Activated naive CD4-positive, alpha-beta T cell treated with anti-CD3 and anti-CD28 coated beads, Interleukin-2, amount 50 U/mL, for 72 hours (primary cell): ENCODE measurements at places on chromosomes 6 and 20. TPM values are rescaled to one million over a fixed set of nuclear protein-coding genes. Genes with fewer than 3 reads are reported as not detected.

DNA sequence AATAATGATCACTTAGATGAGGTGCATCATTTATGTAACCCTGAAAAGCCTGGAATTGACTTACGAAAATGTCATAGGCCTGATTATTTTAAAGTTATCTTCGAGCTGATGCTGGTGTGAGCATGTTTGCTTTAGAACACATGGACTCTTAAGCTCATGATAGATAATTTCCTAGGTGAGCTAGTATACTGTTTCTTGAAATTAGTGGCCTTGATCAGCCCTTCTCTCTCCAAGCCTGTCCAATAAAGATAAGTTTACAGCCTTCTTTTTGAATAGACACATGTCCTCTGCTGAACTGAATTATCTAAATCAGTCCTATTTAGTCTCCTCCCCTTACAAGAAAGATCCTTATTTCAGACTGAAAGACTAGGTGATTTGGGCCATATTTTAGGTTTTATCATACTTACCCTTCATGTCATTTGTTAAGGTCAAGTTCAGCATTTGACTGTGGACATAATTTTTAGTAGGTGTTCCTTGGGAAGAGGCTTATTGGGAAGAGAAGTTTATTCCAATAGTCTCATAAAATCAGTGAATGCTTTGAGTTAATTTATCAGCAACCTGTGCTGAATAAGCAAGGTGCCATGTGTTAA, 15.3 kb downstream of the FOXO3 start:
- no peak for DNase-seq

DNA sequence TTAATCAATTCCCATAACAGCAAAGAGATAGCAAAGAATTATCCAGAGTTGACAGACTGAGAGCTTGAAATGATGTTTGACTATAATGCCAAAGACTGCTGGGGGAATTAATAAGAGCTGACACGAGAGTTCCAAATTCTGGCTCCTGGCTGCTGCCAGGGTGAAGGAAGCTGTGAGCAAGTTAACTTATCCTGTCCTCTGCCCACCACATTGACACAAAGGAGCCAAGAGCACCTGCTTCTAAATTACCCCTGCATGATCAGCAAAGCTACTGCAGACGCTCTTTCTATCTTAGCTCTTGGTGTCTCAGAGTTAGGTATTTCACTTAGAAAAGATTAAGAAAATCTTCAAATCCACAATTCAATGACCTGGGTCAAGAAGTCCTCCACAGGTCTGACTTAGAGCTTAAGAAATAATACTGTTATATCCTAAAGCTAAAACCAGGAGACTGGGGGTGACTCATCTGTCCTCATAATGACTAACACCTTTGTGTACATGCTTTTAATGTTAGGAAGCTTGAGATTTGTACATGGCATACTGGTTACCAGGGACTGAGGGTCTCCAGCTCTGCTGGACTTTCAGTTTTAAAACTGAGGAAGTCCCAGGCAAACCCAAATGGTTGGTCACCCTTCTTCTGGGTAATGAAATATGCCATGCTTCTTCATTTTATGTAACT, 13.2 kb upstream of the FRK start:
- no peak for DNase-seq

DNA sequence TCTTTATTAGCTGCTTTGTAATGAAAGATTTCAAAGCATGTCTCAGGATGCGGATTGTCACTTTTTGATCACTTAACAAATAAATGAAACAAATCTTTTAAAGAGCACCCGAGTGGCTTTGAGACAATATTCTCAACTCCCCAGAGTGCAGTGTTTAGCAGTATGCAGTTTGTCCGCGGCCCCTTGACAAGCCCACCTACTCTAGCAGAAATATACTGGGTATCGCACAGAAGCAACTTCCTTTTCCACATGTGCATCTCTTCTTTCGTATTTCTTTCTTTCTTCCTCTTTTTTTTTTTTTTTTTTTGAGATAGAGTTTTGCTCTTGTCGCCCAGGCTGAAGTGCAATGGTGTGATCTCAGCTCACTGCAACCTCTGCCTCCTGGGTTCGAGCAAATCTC, 84.5 kb upstream of the FAM184A start:
- no peak for DNase-seq

DNA sequence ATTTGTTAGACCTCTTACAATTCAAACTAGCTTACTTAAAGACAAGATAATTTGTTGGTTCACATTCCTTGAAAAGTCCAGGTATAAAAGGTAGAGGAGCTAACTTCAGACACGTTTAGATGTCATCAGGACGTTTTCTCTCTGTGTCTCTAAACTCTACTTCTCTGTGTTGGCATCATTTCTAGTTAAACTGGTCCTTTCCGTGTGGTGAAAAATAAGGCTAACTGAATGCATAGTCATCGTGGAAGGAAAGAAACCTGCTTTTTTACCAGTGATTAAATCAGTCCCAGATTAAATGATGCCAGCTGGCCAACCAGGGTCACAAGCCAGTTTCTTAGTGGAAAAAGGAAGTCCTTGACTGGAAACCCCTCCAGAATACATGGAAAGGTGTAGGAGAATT, 168.4 kb upstream of the AHI1 start:
- DNase-seq: no peak

DNA sequence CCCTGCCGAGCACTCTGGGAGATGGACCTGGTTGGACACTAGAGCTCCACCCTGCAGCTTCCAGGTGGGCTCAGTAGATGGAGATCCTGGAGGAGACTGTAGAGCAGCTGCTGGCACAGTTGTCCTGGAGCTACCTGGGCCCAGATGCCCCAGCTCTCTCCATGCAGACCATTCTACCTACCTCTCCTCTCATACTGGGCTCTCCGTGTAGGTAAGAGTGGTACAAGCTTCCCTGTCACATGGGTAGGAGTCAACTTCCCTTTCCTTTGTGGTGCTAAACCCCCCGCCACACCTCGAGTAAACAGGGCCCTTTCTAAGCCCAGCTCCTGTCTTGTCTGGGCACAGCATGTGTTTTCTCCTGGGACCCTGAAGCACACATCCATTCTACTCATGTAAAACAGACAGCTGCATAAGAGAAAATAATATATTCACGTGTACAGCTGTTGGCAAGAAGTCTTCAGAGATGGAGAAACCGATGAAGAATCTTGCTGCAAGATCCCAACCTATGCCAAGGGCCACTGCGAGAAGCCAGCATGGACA, 108.1 kb upstream of the DUSP22 start:
- DNase-seq: no peak

GRCh38 chr20:8661229-8661952, 407.5 kb upstream of the PLCB4 start:
- no peak for DNase-seq

- no peak for DNase-seq
Measured at GRCh38 chr6:157432892-157433265, 51.9 kb downstream of the ZDHHC14 start.

DNA sequence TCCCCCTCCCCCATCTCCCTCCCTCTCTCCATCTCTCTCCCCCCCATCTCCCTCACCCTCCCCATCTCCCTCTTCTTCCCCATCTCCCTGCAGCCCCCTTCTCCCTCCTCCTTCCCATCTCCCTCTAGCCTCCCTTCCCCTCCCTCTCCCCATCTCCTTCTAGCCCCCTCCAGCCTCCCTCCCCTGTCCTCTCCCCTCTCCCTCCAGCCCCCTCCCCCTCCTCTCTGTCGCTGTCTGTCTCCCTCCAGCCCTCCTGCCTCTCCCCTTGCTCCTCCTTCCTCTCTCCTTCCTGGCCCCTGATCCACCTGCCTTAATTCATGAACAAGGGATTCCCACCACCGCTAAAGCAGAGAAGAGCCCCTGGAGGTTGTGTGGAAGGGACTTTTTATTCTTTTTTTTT, 26.9 kb upstream of the CHMP4B start:
- no peak for DNase-seq

- DNase-seq: peak; percentile 54
Measured at GRCh38 chr6:168355716-168356522, 36.3 kb upstream of the DACT2 start.

DNA sequence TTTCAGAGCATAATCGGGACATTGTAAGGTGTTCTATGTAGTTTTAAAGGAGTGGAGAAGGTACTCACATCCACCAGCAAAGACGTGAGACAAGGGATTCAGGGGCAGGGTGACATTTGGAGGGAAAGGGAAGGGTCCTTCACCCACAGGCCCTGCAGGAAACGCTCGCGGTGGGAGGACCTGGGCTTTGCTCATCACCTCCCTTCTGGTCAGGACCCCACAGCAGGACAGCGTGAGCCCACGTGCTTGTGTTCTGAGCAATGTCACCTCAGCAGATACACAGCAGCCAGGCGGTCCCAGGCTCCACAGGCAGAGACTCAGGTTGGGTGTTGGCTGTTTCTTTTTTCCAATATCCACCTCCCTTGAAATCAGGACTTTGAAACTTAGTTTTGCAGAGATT, 27.5 kb downstream of the DLL1 start:
- no peak for DNase-seq

GRCh38 chr6:108650781-108651180, 90.1 kb downstream of the FOXO3 start:
- no peak for DNase-seq

DNA sequence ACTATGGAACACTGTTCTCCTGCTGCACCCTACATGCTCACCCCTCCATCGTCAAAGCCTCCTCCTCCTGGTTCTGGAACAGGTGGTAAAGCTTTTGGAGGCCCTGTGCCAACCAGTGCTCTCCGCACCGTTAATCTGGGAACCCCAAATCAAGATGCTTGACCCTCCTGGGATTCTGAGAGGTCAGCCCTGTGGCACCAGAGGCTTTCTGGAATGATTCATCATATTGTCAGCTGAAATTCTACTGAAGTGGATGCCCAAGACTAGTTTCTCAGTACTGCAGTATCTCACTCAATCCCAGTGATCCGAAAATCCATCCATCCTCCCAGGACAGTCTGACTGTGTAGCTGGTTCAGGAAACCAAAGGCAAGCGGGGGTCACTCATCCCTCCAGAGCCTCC, 92.7 kb downstream of the TRERF1 start:
- DNase-seq: no peak

- DNase-seq: no peak
Measured at GRCh38 chr6:56364431-56364826, 117.0 kb upstream of the COL21A1 start.

DNA sequence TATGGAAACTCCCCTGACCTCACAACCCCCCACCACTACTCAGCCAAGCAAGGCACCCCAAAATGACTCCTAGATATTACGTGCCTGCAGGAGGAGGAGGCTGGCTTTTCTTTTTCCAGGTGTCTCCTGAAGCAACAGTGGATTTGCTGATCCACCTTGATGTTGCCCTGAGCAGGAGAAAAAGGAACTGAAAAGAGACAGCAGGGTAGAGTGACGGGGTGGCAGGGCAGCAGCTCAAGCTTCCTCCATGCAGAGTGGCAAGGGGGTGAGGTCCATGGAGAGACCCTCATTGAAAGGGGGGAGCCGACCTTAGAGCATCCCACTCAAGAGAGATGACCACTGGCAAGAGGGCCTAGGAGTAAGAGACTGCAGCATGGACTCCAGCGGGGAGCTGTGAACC, 112.0 kb upstream of the SIRPA start:
- no peak for DNase-seq

GRCh38 chr20:846894-847278, 13.4 kb downstream of the FAM110A start:
- DNase-seq: no peak

- DNase-seq: no peak
Measured at GRCh38 chr6:16676978-16677377, 84.3 kb downstream of the ATXN1 start.

DNA sequence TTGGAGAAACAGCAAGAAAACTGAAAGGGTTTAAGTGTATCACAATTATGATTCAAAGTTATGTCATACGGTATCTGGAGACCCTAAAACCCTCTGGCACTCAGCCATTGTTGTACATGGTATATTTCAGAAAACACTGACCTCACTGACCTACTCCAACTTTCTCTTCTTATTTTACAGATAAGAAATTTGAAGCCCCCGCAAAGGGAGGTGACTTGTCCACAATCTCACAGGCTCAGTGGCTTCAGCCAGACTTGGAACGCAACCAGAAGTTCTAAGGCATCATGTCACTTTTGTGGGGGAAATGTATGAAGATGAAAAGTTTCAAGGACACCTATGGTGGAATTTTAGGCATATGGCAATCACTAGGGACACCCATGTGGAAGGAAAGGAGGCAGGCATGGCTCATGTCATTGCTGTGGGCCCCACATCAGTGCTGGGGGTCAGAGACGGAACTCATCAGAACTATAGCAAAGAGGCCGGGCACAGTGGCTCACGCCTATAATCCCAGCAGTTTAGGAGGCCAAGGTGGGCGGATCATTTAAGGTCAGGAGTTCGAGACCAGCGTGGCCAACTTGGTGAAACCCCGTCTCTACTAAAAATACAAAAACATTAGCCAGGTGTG, 5.2 kb upstream of the TRIB3 start:
- no peak for DNase-seq

DNA sequence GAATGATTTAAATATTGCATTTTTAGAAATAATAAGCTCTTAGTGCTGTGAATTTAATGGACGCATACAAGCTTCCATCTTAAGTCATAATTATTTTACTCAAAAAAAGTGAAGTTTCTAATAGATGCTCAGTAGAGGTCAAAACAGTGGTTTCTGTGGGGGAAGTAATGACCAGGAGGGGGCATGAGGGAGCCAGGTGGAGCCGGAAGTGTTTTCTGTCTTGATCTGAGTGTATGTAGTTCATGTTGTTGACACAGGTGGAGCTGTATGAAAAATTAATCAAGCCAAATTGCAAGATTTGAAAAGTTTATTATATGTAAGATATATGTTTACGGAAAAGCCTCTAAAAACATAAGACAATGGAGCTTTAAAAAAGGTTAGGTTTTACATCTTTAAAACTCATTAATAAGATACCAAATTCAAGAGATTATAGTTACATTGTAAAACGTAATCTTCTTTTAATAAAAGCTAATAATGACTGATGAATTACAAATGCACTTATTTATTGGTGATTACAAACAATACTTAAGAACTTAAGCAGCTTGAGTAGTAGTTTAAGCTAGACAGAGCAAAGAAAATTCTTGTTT, 68.0 kb downstream of the PLAGL1 start:
- DNase-seq: peak; percentile 61

- no peak for DNase-seq
Measured at GRCh38 chr6:100115407-100116101, 121.5 kb upstream of the MCHR2 start.

- no peak for DNase-seq
Measured at GRCh38 chr6:33633084-33633461, 12.0 kb downstream of the ITPR3 start.

The CST5 gene
- total RNA-seq: not detected

The ZC3H12D gene
- total RNA-seq: 186 TPM

The TMEM200A gene
- total RNA-seq: 0.35 TPM

The ATP6V1G2 gene
- total RNA-seq: 4.1 TPM

The RBBP8NL gene
- not detected for total RNA-seq

The PRR18 gene
- total RNA-seq: not detected

The SLC35F1 gene
- total RNA-seq: not detected

The IER3 gene
- 279 TPM for total RNA-seq

The CRISP3 gene
- total RNA-seq: not detected

The CYP39A1 gene
- not detected for total RNA-seq

The HM13 gene
- 124 TPM for total RNA-seq

The FNDC1 gene
- total RNA-seq: 0.12 TPM

The IL17A gene
- total RNA-seq: 1.3 TPM

The TP53TG5 gene
- 0.45 TPM for total RNA-seq

The TUBB2B gene
- total RNA-seq: not detected

The C20orf202 gene
- total RNA-seq: 0.55 TPM

The BPIFB1 gene
- not detected for total RNA-seq

The ECT2L gene
- total RNA-seq: not detected

The BIRC7 gene
- total RNA-seq: not detected
